ENCODE measurements at places on chromosomes 16 and 17.

DNA sequence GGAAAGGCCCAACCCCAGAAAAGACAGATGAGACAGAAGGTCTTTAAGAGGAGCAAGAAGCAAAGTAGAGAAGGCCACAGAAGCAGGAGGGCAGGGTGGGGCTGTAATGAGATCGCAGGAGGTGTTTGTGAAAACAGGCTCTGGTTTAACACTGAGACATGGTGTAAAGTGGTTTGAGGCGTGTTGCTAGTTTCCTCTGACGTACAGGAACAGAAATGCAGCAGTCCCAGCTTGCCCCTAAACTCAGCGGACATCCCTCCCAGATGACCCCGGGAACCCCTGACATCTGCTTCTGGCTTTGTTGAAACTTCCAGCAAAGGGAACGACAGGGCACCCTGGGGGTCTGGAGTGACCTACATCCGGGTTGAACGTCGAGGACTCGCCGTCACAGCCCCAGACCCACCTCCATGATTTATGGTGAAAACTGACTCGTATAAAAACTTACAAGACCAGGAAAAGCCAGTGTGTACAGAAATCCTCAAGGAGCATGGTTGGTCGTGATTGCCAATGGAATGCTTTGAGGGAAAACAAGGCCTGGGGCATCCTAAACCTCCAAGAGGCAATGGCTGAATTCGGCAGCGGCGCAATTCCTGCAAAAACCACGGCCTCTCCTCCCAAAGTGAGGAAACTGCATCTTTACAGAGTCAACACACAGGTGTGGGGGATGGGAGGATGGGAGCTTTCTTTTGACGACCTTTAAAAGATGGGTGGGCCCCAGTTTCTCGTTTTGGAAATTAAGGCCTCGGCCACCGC lies 25.8 kb downstream of the LITAF start:
- peak; percentile 46 for DNase-seq

- DNase-seq = no peak
Observed at GRCh38 chr16:78284326-78284725, 184.9 kb downstream of the WWOX start.

- DNase-seq = no peak
Observed at GRCh38 chr16:57728336-57729181, 7.0 kb upstream of the KATNB1 start.

GRCh38 chr16:19085679-19086200 lies 18.3 kb downstream of the COQ7 start:
- DNase-seq = no peak

GRCh38 chr16:24520983-24521382 lies 18.4 kb upstream of the RBBP6 start:
- DNase-seq = no peak

DNA sequence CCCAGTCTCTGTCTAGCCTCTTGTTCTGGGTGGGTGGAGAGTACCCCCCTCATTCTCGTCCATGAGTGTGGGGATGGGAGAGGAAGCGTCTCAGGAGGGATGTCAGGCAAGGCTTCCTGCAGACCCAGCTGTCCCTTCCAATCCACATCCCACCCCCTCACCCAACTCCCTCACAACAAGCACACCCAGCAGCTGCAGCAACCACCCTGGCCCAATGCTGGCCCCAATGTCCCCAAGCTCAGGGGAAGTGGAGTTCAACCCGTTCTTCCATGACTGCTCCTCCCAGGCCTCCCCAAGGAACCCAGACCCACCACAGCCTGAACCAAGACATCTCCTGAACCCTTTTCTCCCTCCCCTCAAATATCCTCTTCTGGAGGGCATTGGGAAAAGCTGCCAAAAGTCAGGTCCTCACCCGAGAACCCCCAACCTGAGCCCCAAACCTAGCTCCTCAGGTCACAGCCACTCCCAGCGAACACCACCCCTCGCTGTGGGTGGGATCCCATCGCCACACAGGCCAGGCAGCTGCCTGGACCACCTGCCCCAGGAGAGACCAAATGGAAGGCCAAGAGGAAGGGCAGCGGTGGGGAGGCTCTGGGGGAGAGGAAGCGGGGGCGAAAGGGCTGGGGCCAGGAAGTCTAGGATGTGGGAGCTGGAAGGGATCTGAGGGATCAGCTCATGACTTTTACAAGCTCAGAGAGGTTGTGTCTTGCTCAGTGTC lies 47.6 kb downstream of the FZD2 start:
- no peak for DNase-seq

- DNase-seq = no peak
Observed at GRCh38 chr17:65564793-65565192, 3.3 kb upstream of the AXIN2 start.

- no peak for DNase-seq
Observed at GRCh38 chr17:70368011-70368410, 198.7 kb downstream of the KCNJ2 start.

GRCh38 chr16:10763456-10763855 lies 19.8 kb downstream of the NUBP1 start:
- no peak for DNase-seq

- DNase-seq = no peak
Observed at GRCh38 chr17:29215717-29216116, 30.9 kb upstream of the CRYBA1 start.

- DNase-seq = peak; percentile 82
Observed at GRCh38 chr17:7237761-7238419, 1.4 kb downstream of the PHF23 start.

- DNase-seq = no peak
Observed at GRCh38 chr17:35028531-35029262, 34.8 kb downstream of the RFFL start.

DNA sequence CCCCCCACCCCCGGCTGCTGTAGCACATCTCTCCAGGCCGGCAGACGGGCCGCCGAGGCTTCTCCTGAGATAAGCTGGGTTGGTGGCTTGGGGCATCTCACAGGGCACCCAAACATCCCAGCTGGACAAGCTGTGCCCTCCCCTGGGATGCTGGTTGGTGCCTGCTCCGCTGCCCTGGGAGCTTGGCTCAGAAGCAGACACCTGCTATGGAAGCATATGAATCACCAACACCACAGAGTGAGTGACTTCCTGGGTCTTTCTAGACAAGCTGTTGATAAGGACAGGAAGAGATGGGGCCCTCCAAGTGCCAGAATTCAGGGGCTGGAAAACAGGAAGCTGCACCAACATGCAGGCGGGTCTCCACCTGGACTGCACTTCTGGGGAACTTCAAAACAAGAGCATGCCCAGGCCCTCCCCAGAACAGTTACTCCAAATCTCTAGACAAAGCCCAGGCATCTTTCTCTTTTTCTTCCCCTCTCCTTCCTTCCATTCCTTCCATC lies 13.7 kb downstream of the C16orf95 start:
- no peak for DNase-seq

- no peak for DNase-seq
Observed at GRCh38 chr16:75244225-75244809, 7.1 kb downstream of the BCAR1 start.

GRCh38 chr17:58172369-58173071 lies 5.7 kb downstream of the OR4D2 start:
- no peak for DNase-seq

DNA sequence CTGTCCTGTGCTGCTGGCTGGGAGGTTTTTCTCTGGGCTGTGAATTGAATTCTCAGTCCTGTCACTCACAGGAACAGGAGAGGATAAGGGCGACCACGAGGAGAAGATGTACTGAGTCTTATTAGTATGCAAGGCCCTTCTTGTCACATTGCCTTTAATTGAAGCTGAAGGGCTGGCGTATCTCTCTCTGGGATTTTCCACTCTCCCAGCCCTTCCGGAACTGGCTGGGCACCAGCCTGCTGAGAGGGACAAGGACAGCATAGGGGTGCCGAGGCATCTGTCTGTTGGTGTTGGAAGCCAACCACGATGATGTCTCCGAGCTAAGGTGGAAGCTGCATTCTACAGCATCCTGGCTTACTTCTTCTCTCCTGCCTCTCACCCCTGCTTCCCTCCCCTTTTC lies 33.2 kb downstream of the GPRC5B start:
- DNase-seq = no peak

DNA sequence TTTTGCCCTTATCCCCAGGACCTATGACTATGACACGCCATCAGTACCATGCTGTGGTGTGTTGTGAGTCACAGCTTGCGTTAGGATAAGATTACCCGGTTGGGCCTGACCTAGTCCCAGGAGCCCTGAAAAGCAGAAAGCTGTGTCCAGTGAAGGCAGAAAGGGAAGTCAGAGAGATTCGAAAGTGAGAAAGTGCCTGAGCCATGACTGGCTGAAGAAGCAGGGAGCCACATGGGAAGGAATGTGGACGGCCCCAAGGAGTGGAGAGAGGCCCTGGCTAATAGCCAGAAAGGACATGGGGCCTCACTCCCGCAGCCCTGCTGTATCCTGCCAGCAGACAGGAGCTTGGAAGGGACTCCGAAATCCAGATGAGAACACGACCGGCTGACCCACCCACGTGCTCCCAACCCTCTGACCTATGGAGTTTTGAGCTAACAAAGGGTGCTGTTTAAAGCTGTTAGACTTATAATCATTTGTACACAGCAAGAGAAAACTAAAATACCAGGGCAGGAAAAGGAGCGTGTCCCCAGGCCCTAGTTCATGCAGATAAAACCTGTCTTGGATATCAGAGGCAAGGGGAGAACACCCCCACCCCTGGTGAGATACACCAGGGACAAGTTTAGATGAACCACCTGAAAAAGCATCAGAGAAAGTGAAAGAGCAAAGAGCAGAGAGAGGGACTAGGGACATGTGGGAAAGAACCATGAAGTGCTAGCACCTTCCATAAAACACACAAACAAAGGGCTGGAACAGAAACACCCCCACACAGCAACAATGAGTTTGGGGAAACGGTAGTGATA lies 115.3 kb downstream of the SLC39A11 start:
- DNase-seq = no peak

DNA sequence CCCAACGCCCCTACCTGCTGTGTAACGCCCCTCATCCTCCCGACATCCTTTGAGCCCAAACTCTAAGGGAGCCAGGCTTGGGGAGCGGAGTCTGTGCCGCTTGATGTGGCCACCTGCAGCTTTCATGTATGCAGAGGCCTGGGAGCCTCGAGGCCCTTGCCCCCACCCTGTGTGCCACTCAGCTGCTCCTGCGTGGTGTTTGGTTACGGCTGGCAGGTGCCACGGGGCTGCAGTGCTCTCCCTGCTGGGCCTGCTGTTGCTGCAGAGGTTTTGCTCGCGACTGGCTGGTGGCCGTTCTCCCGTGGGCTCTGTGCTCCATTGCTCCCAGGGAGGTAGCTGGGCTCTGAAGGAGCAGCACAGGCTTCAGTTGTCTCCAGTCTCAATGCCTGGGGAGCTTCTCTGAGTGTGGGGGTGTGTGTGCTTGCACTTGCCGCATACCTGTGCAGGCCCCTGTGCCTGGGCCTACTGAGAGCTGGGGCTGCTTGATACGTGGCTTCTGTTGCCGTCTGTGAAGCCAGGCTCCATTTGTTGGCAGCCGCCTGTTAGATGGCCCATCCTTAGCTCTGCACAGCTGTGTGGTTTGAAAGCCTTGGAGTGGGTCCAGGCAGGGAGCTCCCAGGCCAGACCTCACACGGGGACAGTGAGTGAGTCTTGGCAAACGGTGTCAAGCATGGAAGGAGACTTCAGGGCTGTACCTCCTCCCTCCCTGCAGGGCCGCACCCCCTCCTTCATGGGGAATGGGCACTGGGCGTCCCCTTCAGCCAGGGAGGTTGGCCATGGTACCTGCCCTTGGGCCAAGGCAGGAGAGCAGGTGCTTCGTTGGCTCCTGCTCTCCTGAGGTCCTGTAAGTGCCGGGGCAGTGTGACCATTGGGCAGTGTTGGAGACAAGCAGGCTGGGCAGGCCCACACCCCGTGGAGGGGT lies 47.2 kb downstream of the PDPK1 start:
- no peak for DNase-seq

- DNase-seq = no peak
Observed at GRCh38 chr17:51372345-51373004, 112.1 kb downstream of the UTP18 start.

- no peak for DNase-seq
Observed at GRCh38 chr17:66724581-66725341, 110.2 kb upstream of the CACNG5 start.

DNA sequence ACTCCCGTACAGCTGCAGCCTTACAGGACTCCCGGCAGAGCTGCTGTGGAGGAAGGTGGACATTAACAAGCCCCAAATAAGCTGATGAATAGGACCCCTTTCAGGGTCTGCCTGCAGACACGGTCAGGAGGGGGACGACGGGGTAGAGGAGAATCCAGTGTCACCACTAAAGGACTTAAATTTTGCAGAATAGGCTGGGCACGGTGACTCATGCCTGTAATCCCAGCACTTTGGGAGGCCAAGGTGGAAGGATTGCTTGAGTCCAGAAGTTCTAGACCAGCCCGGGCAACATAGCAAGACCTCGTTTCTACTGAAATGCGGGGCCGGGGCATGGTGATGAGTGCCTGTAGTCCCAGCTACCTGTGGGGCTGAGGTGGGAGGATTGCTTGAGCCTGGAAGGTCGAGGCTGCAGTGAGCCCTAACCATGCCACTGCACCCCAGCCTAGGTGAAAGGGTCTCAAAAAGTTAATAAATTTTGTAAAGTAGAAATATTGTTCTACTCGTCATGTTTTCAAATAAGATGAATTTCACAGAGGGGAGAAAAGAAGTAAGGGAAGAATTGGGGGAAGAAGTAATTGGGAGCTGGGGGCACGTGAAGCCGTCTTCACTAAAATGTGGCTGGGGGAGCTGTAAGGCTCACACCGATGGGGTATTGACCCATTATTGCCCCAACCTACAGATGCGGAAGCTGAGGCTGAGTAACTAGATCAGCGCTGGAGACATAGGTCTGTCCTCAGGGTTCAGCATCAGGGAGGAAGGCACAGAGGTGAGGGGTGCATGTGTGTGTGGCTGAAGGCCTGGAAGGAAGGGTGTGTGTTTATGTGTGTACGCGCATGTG lies 4.7 kb downstream of the LITAFD start:
- no peak for DNase-seq

DNA sequence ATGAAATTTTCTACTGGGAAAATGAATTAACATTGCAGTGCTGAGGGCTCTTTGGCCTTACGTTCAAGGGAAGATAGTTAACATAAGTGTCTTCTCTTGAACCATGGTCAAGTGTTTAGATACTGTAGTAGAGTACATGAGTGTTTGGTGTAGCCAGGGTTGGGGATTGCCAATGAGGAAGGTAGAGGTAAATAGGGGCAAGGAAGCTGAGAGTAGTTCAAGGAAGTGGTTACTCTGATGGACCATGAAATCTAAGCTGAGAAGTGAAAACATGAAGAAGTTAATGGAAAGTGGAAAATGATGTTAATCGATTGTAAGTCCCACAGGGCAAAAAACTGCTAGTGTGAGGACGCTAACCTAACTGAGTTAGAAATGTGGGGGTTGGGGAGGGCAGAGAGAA lies 249.6 kb upstream of the AXIN2 start:
- no peak for DNase-seq

- DNase-seq = no peak
Observed at GRCh38 chr17:48064638-48065037, 16.5 kb downstream of the NFE2L1 start.

GRCh38 chr17:81867170-81867990 lies 3.8 kb downstream of the ARHGDIA start:
- no peak for DNase-seq

DNA sequence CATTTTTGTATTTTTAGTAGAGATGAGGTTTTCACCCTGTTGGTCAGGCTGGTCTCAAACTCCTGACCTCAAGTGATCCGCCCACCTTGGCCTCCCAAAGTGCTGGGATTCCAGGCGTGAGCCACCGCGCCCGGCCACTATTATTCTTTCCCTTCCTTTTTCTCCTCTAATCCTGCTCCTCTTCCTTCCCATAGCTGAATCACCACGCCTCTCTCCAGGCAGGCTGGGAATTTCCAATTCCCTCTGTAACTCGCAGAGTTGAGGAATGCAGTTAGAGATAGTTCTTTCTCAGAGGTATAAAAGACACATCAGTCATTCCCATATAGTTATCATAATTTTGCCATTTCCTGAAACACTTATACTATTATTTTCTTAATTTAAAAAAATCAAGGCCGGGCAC lies 11.2 kb downstream of the METTL16 start:
- no peak for DNase-seq

All from stimulated activated CD8-positive, alpha-beta memory T cell treated with anti-CD3 and anti-CD28 coated beads, Interleukin-4, amount 100 ng/mL, for 4 hours (primary cell).